ENCODE measurements at places on chromosomes 5 and 9.

DNA sequence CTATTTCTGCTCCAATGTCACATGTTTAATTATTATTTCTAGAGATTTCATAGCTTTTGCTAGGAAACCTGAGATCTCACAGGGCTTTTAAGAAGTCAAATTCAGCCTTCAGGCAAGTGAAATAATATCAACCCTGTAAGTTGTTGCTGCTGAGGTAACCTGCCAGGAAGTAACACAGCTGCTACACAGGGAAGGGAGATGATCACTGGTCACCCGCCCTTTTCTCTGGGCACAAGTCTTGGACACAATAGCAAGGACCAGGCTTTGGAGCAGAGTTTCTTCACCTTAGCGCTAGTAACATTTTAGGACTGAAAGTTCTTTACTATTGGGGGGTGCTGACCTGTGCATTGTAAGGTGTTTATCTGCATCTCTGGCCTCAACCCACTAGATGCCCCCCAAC is 50.1 kb downstream of the PTTG1 start:
- DNase-seq = no peak

GRCh38 chr9:131594906-131595665 is 49.8 kb downstream of the PRRT1B start:
- DNase-seq = no peak

DNA sequence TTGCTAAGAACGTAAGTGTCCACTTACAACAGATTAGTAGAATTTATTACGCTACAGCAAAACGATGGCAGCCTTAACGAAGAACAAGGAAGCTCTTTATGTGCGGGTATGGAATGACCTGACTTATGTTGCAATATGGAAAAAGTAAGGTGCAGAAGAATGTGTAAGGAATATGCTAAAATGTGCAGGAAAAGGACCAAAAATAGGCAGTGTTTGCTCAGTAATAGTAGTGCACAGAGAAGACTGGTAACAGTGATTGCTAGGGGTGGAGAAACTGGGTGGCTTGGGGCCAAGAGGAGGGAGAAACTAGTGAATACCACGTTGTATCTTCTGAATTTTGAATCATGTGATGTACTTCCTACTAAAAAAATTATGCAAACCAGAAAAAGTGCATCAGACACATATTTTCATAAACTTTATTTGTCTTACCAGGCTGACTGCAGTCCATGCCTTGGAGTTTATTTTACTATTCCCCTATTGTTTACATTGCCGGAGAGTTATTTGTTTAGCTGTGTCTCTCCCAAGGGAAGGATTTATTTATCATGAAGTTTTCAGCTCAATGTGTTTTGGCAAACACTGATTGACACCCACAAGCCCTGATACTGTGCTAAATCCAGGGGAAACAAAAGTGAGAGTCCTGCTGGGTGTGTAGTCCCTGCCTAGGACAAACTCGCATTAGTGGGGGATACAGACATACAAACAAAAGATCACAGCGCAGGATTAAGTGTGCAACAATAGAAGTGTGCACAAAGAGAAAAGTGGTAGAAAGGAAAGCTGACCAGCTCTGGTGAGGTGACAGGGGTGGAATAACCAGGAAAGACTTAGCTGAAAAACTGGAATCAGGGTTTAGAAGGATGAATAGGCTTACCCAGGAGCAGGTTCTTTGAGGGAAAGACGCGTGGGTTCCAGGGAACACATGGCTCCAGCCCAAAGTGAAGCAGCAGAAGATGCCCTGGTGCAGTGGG is 34.0 kb upstream of the ZNF484 start:
- no peak for DNase-seq

GRCh38 chr5:107381189-107381856 is 289.4 kb downstream of the EFNA5 start:
- no peak for DNase-seq

All from stimulated activated naive CD8-positive, alpha-beta T cell treated with anti-CD3 and anti-CD28 coated beads, Interleukin-15, Interleukin-2, amounts not matched to agents 100 U/mL and 50 U/mL, for 24 hours (primary cell).